Hepatic stellate cell (primary cell): ENCODE measurements at places on chromosomes 12 and 14.

DNA sequence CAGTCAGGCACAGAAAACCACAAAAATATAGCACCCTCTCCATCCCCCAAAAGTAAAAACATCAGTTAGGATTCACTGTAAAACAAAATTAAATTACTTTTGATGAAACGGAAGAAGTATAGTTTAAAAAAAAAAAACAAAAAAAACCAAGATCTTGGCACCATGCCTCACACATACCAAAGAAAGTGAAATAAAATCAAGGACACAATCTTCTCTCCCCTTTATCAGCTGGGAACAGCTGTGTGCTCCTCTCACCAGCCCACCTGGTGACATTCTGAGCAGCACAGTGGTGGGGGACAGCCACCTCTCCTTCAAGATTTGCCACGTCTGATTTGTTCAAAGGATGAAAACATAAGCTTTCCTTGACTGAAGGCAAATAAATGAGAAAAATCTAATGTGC, 55.5 kb downstream of the ESR2 start:
- DNase-seq: no peak

DNA sequence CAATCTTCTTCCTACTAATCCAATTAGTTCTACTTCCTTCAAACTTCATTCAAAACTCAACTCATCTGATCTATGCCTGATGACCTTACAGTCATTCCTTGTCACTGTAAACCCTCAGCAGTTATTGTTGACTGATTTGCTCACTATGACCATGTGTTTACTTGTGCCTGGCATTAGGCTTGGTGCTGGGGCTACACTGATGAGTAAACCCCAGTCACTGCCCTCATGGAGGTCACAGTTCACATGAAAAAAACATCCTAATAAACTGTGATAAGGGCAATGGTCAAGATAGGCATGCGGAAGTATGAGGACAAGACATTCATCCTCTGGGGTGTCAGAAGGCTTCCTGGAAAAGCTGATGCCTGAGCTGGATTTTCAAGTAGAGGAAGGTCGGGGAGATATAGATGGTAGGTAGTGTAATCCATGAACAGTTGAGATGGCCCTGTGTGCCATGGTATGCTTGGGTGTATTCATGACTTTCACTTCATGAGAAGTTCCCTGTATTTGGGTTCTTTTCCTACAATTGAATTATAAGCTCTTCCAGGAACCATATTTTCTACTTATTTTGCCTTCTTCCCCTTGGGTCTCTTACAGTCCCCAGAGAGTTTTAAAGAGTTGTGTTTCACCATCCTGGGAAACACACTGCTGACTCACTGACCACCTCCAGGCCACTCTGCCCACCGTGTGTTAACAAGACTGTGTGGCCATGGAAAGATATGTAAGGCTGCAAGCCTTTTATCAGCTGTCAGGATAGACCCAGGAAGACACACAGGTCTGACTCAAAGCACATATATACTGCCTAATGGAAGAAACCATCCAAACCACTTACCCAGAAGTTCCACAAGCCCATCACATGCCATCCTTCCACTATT, 38.7 kb upstream of the DUSP6 start:
- DNase-seq: no peak

GRCh38 chr12:774051-774614, 21.8 kb downstream of the WNK1 start:
- no peak for DNase-seq

DNA sequence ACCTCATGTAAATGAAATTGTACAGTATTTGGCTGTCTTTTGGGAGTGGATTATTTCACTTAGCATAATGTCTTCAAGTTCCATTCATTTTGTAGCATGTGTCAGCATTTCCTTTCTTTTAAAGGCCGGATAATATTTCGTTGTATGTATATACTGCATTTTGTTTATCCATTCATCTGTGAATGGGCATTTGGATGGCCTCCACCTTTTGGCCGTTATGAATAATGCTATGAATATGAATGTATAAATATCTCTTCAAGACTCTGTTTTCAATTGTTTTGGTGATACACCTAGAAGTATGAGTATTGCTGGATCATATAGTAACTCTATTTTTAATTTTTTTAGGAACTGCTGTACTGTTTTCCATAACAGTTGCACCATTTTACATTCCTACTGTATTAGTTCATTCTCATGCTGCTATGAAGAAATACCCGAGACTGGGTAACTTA, 164.9 kb downstream of the DYRK2 start:
- DNase-seq: no peak

- DNase-seq: no peak
Observed at GRCh38 chr12:53468282-53468681, 16.4 kb downstream of the PCBP2 start.

- no peak for DNase-seq
Observed at GRCh38 chr12:62642486-62642885, 175.9 kb downstream of the MON2 start.

- DNase-seq: no peak
Observed at GRCh38 chr14:95255487-95255886, 64.2 kb downstream of the CLMN start.

GRCh38 chr12:121057794-121058193, 18.7 kb upstream of the OASL start:
- no peak for DNase-seq

DNA sequence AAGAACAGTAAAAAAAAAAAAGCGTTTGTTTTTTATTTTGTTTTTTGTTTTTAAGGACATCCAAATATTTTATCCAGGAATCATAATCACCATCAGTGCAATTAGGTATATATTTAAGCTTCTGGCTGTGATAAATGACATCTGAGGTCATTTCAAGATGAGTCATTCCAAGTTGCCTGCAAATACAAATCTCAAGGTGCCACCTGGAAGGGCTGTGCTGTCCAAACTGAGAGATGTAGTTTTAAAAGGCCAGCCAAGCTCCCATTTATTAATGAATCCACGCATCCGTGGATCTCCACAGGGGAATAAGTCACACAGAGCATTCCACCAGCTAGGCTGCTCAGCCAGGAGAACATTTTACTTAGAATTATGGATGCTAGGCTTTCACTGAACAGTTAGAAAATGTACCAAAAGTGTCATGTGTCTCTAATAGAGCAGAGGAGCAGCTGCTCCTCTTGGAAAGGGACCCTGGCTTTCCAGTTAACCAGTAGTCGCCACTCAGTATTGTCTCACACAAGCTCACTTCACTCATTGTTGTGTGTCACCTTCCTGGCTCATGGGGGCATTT, 1151.4 kb upstream of the TMEM132C start:
- no peak for DNase-seq

- no peak for DNase-seq
Observed at GRCh38 chr12:89230376-89231315, 121.7 kb downstream of the DUSP6 start.

- no peak for DNase-seq
Observed at GRCh38 chr12:52250048-52250990, 17.3 kb downstream of the KRT7 start.

- no peak for DNase-seq
Observed at GRCh38 chr14:38730420-38730819, 372.6 kb downstream of the SEC23A start.

GRCh38 chr12:88306471-88307069, 164.5 kb downstream of the TMTC3 start:
- no peak for DNase-seq

- no peak for DNase-seq
Observed at GRCh38 chr12:97941686-97942354, 479.2 kb downstream of the RMST start.

DNA sequence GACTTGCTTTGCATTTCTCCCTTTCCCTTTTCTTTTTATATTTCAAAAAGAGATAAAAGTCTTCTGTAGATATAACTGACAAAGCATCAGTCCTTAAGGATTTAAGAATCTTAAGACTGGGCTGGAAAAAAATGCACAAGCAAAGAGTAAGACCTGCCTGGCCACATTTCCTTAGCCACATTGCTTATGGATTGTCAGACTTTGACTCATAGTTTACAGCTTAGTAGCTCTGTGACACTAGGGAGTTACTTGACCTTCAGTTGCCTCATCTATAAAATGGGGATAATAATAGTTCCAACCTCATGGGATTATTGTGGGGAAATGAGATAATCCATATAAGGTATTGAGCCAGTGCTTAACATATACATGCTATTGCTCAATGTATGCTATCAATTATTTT, 66.4 kb upstream of the STK38L start:
- no peak for DNase-seq

- DNase-seq: no peak
Observed at GRCh38 chr12:88643685-88644084, 63.4 kb upstream of the KITLG start.

DNA sequence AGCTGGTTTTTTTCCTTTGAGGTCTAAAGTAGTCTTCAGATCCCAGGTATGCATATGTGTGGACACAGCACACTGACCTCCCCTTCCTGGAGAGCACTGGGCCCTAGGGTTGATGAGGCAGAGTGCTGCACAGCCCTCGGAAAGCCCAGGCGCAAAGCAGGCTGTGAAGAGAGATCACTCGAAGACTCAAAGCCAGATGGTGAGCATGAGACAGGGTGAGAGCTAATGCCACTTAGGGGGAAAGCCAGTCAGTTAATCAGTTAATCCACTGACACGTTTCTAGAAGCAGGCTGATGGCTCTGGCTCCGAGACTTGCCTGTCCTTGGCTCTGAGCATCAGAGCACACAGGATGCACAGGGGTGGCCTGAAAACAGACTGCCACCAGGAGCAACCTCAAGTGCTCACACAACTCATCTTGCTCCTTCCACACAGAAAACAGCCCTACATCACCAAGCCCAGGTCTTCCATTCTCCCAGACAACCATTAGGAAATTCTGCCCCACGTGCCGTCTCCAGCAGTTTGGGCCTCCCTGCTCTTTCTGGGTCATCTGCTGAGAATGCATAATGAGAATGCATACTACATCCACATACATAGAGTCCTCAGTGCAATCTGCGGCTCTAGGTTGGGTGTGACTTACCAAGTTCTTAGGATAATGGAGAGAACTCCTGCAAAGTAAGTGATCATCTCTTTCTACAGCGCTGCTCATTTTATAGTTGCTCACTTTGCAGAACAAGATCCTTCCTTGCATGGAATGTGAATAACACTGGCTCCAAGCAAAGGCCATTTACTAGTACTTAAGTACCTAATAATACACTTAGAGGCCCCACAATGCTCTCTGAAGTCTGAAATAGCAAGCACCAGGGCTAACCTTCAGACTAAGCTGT, 12.0 kb downstream of the AQP6 start:
- DNase-seq: no peak

GRCh38 chr12:111791507-111791906, 24.8 kb downstream of the ALDH2 start:
- DNase-seq: no peak

GRCh38 chr14:34055157-34055950, 104.5 kb upstream of the EGLN3 start:
- DNase-seq: no peak

- no peak for DNase-seq
Observed at GRCh38 chr14:60655119-60655897, 6.0 kb upstream of the SIX1 start.

- no peak for DNase-seq
Observed at GRCh38 chr14:52923902-52924575, 26.8 kb downstream of the FERMT2 start.
